Activated T-cell treated with anti-CD3 and anti-CD28 coated beads for 1 hour (primary cell): ENCODE measurements at places on chromosomes 1 and 21.

- DNase-seq: no peak
Measured at GRCh38 chr1:118322331-118322730, 137.3 kb upstream of the SPAG17 start.

- no peak for DNase-seq
Measured at GRCh38 chr1:9874412-9874811, 35.7 kb downstream of the CTNNBIP1 start.

DNA sequence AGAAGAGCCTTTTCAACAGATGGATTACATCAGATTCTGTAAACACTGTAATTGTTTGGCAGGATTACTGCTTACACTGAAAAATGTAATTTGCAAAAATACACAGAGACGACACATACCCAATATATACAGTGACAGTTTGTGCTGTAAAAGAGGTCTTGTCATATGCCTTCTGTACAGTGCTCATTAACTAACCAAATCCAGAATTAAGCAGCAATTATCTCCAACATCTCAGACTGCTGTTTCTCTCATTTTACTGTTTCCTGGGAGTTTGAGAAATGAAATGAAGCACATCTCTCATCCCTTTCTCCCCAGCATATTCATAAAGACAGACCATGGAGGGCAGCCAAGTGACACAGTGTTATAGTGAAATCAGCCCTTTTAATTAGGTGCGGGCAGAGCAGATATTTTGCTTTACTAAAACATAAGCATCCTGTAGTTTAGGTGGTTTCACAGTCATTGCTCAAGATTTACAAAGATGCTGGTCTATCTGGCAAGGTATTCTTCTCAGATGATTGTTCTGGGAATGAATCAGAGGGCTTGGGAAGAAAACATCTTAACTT lies 618.4 kb upstream of the USP24 start:
- DNase-seq: no peak

GRCh38 chr21:45525153-45525909 lies 16.9 kb downstream of the SLC19A1 start:
- no peak for DNase-seq

DNA sequence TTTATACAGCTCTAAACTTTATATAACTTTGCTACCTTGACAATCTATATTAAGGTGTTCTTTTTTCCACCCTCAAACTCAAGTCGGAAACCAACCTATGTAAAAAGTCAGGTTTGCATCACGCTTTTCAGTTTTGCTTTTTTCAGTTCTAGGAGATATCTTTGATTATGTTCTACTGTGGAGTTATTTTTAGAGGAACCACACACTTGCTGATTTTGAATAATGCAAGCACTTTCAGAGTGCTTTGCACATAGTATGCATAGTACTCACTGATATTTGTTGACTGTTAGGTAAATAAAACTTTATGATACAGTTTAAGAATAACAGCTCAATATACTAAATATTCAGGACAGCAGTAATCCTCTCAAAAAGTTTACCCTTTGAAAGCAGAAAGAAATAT lies 564.2 kb upstream of the ZRANB2 start:
- no peak for DNase-seq
